ENCODE measurements at places on chromosomes 7 and 10.

DNA sequence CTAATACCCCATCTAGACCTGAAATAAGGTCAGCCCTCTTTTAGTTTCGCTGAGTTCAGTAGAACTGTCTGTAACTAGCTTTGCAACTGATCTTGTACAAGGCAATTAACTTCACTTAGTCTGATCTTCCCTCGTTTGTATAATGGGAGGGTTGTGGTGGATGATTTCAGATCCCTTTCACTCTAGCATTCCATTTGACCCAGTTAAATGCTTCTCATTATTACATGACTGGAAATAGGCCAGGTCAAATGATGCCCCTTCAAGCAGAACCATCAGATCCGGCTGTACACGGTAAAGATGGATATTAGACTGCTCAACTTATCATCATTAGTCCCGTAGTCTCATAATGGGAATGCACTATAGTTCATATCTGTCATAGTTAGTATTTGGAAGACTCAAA, 1009.0 kb downstream of the LRMDA start:
- DNase-seq = no peak

GRCh38 chr10:114499630-114500190, 95.4 kb upstream of the AFAP1L2 start:
- no peak for DNase-seq

GRCh38 chr7:149191851-149192250, 3.5 kb upstream of the ZNF282 start:
- DNase-seq = no peak

DNA sequence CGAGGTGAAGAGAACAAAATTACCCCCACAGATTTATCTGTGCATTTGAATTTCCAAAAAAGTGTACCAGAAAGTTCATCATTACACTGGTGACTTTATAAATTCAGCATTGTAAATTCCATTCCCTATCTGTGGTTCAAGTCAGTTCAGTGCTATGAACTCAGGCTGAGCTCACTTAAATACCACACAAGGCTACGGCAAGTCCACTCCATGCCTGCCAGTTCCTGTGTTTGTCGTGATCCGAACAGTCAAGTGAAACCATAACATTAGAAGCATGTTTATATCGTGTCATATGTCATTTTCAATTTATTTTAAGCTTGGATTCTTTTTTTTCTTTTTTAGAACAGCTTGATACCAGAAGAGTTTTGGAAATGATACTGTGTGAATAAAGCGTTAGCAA, 14.8 kb downstream of the MBL2 start:
- no peak for DNase-seq

GRCh38 chr7:128275681-128276080, 34.6 kb downstream of the LEP start:
- DNase-seq = no peak

DNA sequence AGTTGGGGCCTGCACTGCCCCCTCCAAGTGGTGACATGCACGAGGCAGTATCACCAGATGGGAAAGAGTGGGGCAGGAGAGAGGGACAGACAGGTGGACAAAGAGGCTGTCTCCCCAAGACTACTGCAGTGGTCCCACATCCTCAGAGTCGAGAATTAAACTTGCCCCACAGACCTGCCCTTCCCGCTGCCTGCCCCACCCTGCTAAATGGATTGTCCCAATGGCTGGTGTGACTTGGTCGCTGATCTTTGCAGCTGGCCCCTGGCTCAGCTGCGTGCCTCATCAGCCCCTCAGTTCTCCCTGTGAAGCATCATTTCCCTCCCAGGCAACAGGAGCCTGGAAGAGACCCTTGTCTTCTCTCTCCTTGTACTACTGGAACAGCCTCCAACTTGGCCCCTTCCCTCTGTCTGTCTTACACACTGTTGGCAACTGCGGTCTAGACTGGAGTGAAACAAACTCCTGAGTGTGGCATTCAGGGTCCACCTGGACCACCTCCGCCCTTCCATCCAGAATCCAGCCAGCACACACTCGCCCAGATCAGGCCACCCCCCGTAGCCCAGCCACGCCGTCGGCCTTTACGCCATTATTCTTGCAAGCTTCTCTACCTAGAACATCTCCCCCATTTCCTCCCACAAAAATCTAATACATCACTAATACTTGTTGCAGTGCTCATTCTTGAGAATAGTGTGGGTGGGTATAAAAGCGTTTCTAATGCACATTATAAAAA, 275.1 kb downstream of the CELF2 start:
- DNase-seq = no peak
